NCI-H1436 treated with DMSO at 0.1 percent for 48 hours (cell line): ENCODE measurements at places on chromosomes 7 and 10.

- DNase-seq, result no peak
These were observed 107.7 kb upstream of the TMEM168 start for GRCh38 chr7:112897839-112898431.

- no peak for DNase-seq
These were observed 106.0 kb downstream of the ADARB2 start for GRCh38 chr10:1631282-1631681.

DNA sequence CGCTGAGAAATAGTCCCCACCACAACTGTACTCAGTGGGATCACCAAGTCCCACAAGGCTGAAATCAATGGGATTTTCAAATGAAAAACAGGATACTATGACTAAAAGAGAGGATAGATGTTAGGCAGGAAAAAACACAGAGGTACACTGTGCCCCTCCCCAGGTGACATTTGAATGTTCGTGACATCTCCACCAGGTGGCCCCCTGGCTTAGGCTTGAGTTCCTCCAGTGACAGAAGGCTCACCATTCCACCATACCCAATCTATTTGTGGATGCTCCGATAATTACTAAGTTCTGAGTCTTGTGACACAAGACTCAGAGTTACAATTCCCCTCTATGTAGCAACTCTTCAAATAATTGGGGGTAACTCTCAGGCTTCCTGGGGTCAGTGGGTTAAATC is 77.5 kb upstream of the KCNMA1 start:
- no peak for DNase-seq

DNA sequence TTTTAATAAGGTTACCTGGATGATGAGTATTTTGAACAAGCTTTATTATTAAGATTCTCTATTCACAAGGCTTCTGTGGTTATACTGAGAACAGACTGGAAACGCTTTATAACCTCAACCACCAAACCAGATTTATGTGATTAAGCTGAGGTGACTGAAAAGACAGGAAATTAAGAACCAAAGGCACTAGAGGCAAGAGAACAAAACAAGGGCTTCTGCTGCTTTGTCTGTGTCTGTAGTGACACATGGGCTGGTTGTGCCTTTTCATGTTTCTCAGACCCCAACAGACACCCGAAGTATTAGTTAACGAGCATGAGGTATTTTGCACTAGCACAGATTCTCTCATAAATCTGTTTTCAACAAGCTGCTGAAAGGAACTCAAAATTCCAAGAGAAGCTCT is 64.4 kb downstream of the RAPGEF5 start:
- DNase-seq, result no peak

DNA sequence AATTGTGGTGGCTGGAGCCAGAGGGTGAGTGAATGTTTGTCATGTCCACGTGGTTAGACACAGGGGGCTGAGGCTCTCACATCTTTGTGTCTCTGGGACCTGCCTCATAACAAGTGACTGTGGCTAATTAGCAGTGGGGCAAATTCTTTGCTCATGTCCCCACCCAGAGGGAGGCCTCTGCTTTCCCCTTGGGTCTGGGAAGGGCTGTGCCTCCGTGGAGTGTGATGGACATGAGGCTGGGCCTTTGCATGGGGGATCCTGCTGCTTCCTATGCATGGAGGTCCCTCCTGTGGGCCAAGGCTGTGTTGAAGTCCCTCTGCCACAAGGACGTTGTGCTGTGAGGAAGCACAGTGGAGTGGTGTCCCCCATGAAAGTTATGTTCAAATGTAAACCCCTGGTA is 327.4 kb upstream of the SHH start:
- no peak for DNase-seq

DNA sequence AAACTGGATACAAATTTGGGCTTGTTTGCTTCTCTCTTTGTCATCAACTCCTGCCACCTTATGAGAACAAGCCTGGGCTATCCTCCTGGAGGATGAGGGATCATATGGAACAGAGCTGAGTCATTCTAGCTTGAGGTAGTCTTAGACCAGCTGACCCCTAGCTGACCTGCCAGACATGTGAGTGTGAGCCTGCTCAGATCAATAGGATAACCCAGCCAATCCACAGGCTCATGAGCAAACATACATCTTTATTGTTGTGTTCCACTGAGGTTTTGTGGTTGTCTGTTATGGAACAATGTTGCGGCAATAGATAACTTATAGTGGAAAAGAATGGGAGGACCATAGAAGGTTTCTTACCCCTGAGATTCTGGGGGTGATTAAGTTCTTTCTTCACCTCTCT is 54.5 kb upstream of the FAM180A start:
- DNase-seq, result no peak

GRCh38 chr10:14329746-14330173 is 964 bp downstream of the FRMD4A start:
- no peak for DNase-seq

DNA sequence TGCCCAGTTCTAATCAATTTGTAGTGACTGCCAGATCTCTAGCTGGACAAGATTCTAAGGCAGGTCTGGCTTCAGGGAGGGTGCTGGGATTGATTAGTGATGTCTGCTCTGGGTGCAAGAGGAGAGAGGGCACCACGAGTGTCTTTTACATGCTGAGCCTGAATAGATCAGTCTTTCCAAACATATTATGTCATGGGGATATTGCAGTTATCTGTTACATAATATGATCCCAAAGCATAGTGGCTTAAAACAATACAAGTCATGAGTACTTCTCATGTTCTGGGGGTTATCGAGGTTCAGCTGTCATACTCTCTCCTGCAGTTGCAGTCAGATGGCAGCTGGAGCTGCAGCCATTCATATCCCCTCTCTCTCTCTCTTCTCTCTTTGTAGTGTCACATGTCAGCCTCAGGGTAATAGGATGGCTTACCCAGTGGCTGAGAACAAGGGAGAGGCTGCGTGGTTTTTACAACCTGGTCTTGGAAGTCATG is 26.0 kb downstream of the SLC29A3 start:
- DNase-seq, result no peak

- no peak for DNase-seq
These were observed 33.5 kb downstream of the TSPAN15 start for GRCh38 chr10:69484736-69485135.

GRCh38 chr10:99551158-99551557 is 18.4 kb downstream of the NKX2-3 start:
- DNase-seq, result no peak

GRCh38 chr7:13849163-13849892 is 140.1 kb downstream of the ETV1 start:
- DNase-seq, result no peak

DNA sequence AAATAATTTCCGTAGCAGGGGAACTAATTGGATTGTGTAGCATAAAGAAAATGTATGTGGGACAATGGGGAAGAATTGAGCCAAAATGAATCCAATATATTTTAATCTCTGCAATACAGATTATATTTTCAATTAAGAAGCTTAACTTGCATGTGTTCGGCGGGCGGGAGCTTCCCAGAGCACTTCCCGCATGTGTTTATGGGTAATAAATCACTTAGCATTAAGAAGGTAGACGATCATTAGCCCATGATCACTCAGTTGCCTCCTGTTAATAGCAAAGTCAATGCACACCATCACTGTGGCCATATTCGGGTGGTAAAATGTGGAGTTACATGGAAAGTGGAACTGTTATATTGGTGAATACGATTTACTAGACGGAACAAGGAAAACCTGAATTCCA is 122.9 kb upstream of the INSYN2A start:
- DNase-seq, result no peak

GRCh38 chr7:24917510-24918239 is 62.3 kb downstream of the OSBPL3 start:
- no peak for DNase-seq

GRCh38 chr7:47570649-47571050 is 11.3 kb downstream of the TNS3 start:
- no peak for DNase-seq

- no peak for DNase-seq
These were observed 46.6 kb downstream of the CUX1 start for GRCh38 chr7:101864039-101864438.

DNA sequence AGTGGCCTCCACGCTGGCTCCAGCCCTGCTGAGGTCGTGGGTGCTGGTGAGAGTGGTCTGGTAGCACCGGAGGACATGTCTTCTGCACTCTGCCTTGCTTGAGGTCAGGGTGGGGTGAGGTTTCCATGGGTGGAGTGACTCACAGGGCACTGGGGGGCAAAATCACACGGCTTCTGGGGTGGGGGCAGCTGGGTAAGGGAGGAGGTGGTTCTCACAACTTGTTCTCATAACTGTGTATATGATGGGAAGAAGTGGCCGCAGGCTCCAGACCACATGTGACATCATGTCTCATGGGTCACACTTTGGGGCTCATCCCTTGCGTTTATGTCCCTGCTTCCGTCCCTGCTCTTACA is 884 bp upstream of the PRF1 start:
- no peak for DNase-seq

DNA sequence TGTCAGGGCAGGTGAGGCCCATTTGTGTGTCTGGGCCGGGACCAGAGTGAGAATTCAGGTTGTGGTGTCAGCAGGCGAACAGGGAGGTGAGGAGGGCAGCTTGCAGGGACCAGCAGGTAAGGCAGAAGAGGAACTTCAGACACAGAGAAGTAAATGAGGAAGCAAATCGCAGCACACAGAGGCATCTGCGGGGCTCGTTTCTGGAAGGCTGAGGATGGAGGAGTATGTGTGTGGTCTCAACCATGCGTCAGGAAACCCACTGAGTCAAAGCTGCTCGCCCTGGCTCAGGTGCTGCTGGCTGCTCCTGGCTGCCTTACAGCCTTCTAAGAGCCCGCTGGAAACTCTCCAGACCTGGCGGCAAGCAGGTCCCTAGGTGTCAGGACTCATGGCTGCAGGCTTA is 26.9 kb upstream of the PITRM1 start:
- DNase-seq, result no peak

DNA sequence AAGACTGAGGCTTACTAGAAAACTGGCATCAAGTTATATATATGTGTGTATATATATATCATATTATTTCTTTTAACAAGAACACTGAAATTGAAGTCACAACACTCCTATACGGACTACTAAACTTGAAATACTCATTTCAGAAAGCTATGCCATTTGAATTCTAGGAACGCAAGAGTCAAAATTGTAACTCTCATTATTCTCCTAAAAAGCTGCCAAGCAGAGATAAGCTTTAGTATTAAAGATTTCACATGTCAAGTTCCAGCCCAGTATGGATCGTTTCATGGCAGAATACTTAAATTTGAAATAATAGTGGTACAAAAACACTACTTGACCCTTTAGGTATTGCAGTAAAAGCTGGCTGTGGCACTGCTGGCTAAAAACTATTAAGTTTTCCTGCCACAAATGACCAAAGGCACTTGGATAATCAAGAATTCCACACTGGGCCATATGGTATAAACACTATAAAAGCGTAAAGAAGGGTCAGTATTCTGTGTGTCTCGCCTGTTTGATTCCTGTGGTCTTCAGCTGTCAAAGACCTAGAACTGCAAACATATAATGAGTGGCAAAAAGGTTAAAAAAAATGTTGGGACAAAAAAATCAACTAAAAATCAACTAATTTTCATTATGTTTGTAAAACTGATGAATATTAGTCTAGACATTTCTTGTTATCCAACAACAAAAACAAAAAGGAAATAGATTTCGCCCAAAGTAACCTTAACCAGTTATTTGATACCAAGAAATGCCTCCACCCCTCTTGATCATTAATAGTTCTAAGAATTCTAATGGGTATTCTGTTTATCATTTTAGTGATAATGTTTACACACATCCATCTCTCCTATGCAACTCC is 2.4 kb downstream of the CCDC71L start:
- DNase-seq, result no peak

DNA sequence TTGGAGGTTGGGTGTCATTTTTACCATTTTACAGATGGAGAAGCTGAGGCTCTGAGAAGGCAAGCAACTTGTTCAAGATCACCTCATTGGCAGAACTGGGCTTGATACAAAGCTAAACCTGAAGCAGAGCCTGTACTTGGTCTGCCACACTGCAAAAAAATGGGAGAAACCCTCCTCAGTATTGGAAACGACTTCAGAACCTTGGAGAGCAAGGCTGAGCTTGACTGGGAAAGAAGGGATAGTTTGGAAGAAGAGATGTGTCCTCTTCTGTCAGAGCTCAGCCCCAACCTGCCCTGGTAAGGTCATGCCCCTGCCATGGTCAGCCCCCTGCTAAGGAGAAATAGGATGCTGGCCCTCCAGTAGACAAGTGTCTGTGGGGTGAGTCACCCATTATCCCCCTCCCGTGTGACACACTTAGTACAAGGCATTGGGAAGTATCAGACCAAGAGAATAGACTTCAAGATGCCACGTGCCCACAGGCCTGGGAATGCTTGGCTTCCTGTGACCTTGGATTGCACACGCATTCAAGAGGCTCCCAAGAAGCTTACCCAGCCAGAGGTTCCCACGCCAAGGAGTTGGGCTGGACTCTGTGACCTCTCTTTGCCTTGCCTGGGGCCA is 56.2 kb upstream of the SMNDC1 start:
- no peak for DNase-seq

- no peak for DNase-seq
These were observed 70.4 kb upstream of the APBB1IP start for GRCh38 chr10:26367771-26368170.

GRCh38 chr10:128487517-128487916 is 361.3 kb upstream of the MKI67 start:
- DNase-seq, result no peak

DNA sequence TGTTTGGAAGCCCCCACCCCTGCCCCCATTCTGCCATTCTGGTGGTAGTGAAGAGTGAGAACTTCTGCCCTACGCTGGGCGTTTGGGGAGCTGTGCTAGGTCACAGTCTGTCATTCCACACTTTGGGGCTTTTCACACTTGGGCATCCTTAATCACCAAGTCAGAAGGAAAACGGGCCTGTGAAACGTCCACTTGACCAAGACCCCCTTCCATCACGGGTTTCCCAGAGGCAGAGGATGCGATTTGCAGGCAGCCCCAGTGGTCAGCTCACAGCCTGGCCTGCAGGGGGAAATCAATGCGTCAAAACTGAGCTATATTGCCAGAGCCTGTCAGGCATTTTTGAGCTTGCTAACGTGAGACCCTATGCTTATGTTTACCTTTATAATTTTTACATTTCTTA is 663.3 kb upstream of the MGMT start:
- no peak for DNase-seq

GRCh38 chr10:71635251-71635866 is 84.2 kb downstream of the C10orf105 start:
- DNase-seq, result no peak

GRCh38 chr10:97468162-97468561 is 22.2 kb downstream of the ZDHHC16 start:
- DNase-seq, result no peak

DNA sequence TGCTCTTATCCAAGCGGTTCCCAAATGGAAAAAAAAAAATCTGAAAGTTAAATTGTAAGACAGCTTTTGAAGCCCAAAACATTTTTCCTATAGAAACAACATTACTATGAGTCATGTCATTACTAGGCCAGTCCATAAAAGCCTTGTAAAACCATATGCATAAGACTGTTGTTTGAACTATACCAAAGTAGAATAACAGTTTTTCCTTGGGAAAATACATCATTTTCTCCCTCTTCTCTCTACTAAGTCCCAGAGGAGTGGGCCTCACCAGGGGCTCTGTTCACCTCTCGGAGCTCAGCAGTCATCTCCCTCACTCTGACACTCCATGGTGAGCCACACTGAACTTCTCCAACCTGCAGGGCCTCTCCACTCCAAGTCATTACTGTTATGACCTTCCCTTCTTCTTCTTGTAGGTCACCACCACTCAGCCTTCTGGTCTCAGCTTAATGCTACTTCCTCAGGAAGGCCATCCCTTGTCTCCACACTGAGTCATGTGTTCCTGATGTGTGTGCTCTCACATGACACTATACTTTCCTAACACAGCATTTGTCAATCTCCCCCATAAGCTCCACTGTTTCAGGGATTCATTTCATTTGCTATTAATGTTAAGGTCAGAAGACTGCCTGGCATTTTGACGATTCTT is 32.5 kb downstream of the ZNF438 start:
- no peak for DNase-seq

- DNase-seq, result no peak
These were observed 449.1 kb downstream of the TYW1 start for GRCh38 chr7:67445728-67446127.

- no peak for DNase-seq
These were observed 18.7 kb downstream of the SEC24C start for GRCh38 chr10:73762915-73763314.
